A549 treated with RU486 at 1 μM for 4 hours (cell line): ENCODE measurements at places on chromosomes 2 and 18. TPM values are rescaled to one million over a fixed set of nuclear protein-coding genes. Genes with fewer than 3 reads are reported as not detected.

ANKRD44 gene
- total RNA-seq, result 0.78 to 2.5 TPM (median 1.5 TPM) in 5 replicates

KLHL41 gene
- 0.08 to 0.43 TPM (median 0.23 TPM) in 5 replicates for total RNA-seq

SFT2D3 gene
- total RNA-seq, result 3.8 to 7.0 TPM (median 6.1 TPM) in 5 replicates

SKOR2 gene
- not detected in 5 replicates for total RNA-seq

LYPD6B gene
- total RNA-seq, result not detected in 5 replicates

SULT1C2 gene
- 0.29 to 0.83 TPM (median 0.59 TPM) in 5 replicates for total RNA-seq

RFTN2 gene
- not detected in 5 replicates for total RNA-seq

TRPM8 gene
- 0.13 to 0.21 TPM (median 0.15 TPM) in 3 of 5 replicates, not detected in the others for total RNA-seq

FARSB gene
- total RNA-seq, result 33.8 to 49.6 TPM (median 44.3 TPM) in 5 replicates

ARHGAP28 gene
- total RNA-seq, result 0.05 to 0.48 TPM (median 0.08 TPM) in 3 of 5 replicates, not detected in the others

KIAA2012 gene
- not detected in 5 replicates for total RNA-seq

MRO gene
- total RNA-seq, result 0.11 to 0.18 TPM (median 0.15 TPM) in 5 replicates

MGAT4A gene
- total RNA-seq, result 0.85 to 1.6 TPM (median 1.4 TPM) in 5 replicates

COL3A1 gene
- 0.11 to 0.22 TPM (median 0.16 TPM) in 5 replicates for total RNA-seq

SERPINB4 gene
- total RNA-seq, result 0.11 to 0.18 TPM (median 0.15 TPM) in 4 of 5 replicates, not detected in the other

SLC11A1 gene
- 0.16 to 0.27 TPM (median 0.21 TPM) in 5 replicates for total RNA-seq

BBS5 gene
- total RNA-seq, result 4.8 to 6.4 TPM (median 5.9 TPM) in 5 replicates

NFE2L2 gene
- total RNA-seq, result 51.1 to 64.4 TPM (median 60.7 TPM) in 5 replicates

UGT1A3 gene
- 0.10 to 0.22 TPM (median 0.13 TPM) in 3 of 5 replicates, not detected in the others for total RNA-seq

PROKR1 gene
- total RNA-seq, result not detected in 5 replicates

PDE11A gene
- 0.19 to 0.61 TPM (median 0.47 TPM) in 5 replicates for total RNA-seq

DHRS9 gene
- total RNA-seq, result 2.8 to 5.8 TPM (median 3.7 TPM) in 5 replicates

TDRD15 gene
- total RNA-seq, result not detected in 5 replicates

TYMS gene
- total RNA-seq, result 154 to 183 TPM (median 172 TPM) in 5 replicates

MC5R gene
- total RNA-seq, result 0.07 TPM in 1 of 5 replicates, not detected in the others

NTSR2 gene
- total RNA-seq, result not detected in 5 replicates

GALNT5 gene
- 2.1 to 2.8 TPM (median 2.5 TPM) in 5 replicates for total RNA-seq

DSC1 gene
- not detected in 5 replicates for total RNA-seq

LRRTM4 gene
- total RNA-seq, result not detected in 5 replicates

SLC14A1 gene
- total RNA-seq, result not detected in 5 replicates

CD8A gene
- 0.21 to 0.34 TPM (median 0.32 TPM) in 5 replicates for total RNA-seq

CFC1 gene
- total RNA-seq, result not detected in 5 replicates

GNLY gene
- not detected in 5 replicates for total RNA-seq

GPR45 gene
- not detected in 5 replicates for total RNA-seq

ALLC gene
- 0.21 TPM in 1 of 5 replicates, not detected in the others for total RNA-seq
